ENCODE measurements at places on chromosomes 5 and 9. TPM values are rescaled to one million over a fixed set of nuclear protein-coding genes. Genes with fewer than 3 reads are reported as not detected.

DNA sequence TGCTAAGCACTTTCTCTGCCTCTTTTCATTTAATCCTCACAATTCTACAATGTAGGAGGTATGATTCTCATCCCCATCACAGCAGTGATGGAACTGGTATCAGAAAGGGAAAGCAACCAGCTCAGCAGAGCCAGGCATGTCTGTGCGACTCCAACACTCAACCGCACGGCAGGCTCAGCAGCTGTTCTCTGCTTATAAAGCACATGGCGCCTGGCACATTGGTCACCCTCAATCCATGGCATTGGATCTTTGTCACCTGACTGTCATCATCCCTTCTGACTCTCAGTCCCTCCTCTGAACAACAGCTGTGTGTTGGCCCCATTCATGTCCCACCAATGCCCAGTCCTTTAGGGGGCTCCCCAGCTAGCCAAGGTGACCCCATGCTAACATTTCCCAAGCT, 45.1 kb upstream of the HAND1 start:
- no peak for DNase-seq

- peak; percentile 52 for DNase-seq
These were observed 296.0 kb upstream of the DMRT1 start for GRCh38 chr9:545480-545879.

GRCh38 chr5:102691434-102691833, 63.7 kb upstream of the PAM start:
- no peak for DNase-seq

DNA sequence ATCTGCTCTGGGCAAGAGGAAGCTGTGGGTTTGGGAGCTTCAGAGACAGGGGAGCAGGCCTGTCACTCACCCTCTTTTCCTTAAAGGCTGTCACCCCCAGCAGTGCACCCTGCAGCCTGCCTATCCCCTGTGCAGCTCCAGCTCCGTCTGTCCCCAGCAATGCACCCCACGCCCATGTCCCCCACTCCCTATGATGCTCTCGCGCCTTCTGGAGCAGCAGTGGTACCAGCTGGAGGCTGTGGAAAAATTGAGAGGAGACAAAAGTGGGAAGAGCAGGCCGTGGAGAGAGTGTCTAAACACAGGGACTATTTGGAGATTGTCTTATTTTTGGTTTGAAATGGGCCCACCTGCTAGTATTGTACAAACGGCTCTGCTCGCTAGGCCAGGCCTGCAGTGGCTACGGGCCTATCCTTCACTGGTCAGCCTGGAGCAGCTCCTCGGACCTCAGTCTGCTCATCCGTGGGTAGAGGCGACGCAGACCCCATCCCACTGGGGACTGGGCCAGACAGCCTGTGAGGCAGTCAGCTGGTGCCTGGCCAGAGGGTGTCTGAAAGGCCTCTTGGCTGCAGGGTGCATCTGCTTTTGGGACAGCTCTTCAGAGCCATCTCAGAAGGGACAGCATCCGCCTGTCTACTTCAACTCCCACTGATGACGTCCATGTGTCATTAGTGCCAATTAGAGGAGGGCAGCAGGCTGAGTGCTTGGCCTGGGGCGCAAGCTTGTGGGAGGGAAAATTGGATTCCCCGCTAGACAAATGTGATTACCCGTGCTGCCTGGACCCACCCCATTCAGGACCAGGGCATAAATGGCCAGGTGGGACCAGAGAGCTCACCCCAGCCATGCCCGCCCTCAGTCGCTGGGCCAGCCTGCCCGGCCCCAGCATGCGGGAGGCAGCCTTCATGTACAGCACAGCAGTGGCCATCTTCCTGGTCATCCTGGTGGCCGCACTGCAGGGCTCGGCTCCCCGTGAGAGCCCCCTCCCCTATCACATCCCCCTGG, at the start of gene DBH:
Gene DBH (plus strand): TSS at position 831 of the 999 bp plus-strand sequence. CDS start 9 bp downstream, at position 840.
- peak; percentile 17 for DNase-seq

Gene CD14
- 31.0 TPM for total RNA-seq

DNA sequence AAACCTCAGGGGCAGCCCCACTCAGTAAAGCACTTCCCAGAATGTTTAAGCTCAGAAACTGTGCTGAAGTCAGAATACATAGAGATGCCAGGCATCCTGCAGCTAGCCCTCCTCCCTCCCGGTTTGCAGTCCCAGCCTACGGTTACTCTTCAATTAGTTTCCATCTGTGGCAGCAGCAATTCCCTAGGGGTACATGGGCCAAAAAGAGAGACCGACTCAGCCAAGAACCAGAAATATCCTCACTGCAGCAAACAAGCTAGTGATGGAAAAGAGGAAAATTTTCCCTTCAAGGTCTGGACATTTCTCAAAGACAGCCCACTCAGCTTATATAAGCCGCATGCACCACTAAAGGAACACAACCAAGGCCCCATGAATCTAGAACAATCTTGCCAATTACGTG, 89.1 kb upstream of the PPP2R2B start:
- no peak for DNase-seq

GRCh38 chr9:34291023-34291422, 38.0 kb downstream of the KIF24 start:
- DNase-seq = no peak

DNA sequence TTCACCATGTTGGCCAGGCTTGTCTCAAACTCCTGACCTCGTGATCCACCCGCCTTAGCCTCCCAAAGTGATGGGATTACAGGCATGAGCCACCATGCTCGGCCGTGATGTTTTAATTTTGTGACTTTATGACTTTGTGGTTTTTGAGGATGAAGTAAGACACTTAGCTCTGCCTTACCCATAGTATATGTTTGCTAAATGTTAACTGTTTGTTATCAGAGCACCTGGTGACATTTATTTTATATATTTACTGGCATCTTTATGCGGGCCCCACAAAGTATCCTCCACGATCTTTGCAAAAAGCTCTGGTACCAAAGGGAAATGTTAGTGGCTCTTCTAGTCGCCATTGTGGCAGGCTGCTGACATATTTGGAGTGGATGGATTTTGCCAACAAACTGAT, 6.7 kb downstream of the SLC23A1 start:
- no peak for DNase-seq

- no peak for DNase-seq
These were observed 318.4 kb downstream of the ARL15 start for GRCh38 chr5:53991942-53992341.

DNA sequence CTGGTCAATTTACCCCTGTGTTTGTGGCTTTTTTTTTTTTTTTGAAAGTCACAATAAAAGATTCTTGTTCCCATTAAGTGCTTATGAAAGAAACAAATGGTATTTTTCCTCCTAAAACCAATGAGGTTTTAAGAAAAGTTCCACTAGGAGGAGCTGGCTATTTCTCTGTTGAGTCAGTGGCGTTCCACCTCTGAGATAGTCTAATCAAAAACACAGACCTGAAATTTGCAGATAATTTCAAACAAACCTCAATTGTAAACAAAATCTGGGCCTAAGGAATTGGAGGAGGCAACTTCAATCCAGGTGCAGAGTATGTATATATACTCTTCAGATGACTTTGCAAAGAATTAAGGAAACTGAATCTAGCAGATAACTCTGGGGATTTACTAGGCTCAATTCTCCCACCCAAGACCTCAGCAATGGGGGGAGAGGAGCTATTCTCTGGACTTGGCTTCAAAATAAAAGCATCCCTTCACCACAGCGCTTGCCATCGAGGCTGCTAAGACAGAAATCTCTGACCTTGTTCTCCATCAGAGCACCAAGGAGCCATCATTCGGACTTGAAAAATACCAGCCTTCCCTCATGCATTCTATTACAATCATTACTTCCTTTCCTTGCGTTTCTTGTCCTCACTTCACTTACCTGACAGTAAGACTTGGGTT, 52.4 kb downstream of the FANCC start:
- no peak for DNase-seq

Gene TMC1
- total RNA-seq = not detected

DNA sequence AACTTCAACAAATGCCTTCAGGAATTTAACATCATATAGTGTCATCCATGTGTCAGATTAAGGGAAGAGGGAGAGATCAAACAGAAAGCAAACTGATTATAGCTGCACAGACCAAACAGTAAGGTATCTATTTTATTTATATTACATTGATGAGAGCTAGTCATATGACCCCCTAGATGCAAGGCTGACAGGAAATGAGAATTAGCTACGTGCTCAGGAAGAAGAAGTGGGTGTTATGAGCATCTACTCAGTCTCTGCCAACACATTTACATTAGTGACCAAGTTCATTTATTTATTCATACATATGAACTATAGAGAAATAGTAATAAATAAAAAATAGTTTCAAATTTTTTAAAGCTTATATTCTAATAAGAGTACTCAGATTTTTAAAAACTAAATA, 787.3 kb downstream of the KCTD16 start:
- no peak for DNase-seq

DNA sequence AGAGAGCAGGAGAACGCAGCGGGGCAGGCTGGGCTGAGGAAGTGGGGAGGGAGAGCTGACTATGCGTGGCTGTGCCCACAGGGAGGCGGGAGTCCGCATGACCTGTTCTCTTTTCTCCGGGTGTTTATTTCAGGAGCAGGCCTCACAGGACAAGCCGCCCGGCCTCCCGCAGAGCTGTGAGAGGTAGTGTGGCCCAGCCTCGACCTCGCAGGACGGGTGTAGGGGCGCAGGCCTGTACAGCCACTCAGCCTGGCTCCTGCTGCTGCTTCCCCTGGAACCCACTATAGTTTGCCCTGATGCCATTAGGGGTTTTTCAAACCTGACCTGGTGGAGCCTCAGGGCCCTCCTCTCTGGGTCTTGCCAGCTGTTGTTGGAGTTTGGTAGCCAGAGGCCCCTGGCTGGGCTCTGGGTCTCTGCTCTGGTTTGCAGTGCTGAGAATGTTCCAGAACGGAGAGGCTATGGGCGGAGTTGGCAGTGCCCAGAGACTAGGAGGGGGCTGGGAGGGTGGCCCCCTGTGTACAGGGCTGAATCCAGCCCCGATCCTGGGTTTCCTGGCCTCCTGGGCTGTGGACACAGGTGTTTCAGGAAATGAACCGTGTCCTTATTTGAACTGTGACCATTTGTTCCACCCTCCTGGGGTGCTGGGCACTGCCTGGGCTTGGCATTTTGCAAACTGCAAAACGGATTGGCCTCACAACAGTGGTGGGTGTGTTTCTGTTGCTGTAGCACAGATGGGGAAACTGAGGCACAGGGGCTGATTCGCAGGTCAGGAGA, 78.8 kb downstream of the WNK2 start:
- peak; percentile 51 for DNase-seq
